Activated naive CD4-positive, alpha-beta T cell (primary cell): ENCODE measurements at places on chromosomes 7 and 10.

- no peak for DNase-seq
These were observed 127.5 kb downstream of the ABCA13 start for GRCh38 chr7:48298779-48299178.

- DNase-seq: no peak
These were observed 135.9 kb downstream of the PARD3 start for GRCh38 chr10:34679177-34679576.

GRCh38 chr10:93505075-93505474 is 8.7 kb downstream of the CEP55 start:
- DNase-seq: no peak

DNA sequence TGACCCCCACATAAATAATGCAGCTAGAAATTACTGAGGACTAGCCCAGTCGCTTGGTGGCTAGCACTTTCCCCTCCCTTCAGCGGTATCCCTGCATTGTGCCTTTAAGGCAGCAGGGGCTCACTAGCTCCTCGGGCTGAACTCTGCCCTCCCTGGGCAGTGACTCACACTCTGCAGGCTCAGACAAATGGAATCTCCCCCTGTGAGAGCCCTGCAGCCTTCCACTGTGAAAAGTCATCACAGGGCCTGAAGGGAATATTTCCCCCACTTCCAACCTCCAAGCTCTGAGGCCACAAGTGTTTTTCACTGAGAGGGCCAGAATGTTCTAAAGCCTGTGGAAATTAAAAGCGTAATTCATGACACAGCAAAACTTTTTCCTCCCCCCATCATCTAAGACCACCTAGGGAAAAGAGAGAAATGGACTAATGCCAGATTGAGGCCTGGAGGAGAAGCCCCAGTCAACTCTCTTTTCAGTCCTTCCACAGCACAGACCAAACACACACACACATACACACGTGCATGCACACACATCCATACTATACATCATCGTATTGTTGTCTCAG is 93.6 kb upstream of the COL1A2 start:
- DNase-seq: no peak

DNA sequence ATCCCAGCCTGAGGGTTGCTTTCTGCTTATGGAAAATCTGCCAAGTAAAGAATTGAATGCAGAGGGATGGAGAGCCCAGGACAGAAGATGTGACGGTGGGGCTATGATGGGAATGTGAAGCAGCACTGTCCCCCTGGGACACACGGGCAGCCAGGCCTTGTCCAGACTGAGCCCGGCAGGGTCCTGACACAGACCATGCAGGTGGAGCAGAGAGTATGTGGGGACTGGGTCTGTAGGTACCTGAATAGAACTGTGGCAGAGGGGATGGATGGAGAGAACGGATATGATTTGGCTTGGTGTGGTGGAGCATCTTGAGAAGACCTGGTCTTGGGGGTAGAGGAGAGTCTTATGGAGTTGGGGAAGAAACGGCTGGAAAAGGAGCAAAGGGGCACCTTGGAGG is 732 bp upstream of the LRRC18 start:
- no peak for DNase-seq

GRCh38 chr7:12595148-12595547 is 24.6 kb downstream of the SCIN start:
- no peak for DNase-seq

DNA sequence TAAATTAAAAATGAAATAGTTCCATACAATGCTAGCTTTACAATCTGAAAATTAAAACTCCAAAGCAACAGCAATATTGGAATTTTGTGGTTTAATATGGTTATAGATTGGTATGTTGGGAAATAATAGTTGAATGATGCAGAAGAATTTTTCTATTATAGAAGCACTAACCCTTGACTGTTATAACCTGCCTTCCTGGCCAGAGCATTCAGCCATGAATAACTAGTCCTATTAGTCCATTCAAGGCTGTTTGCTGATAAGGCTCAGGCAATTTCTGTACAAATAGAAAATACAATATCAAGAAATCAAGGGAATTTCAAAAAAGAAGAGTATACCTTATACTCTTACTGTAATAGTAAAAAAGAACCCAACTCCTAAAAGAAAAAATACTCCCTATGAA is 101.6 kb upstream of the SP4 start:
- no peak for DNase-seq

GRCh38 chr10:782751-783648 is 93.5 kb upstream of the DIP2C start:
- no peak for DNase-seq

GRCh38 chr10:29408847-29409240 is 120.0 kb downstream of the LYZL1 start:
- no peak for DNase-seq

DNA sequence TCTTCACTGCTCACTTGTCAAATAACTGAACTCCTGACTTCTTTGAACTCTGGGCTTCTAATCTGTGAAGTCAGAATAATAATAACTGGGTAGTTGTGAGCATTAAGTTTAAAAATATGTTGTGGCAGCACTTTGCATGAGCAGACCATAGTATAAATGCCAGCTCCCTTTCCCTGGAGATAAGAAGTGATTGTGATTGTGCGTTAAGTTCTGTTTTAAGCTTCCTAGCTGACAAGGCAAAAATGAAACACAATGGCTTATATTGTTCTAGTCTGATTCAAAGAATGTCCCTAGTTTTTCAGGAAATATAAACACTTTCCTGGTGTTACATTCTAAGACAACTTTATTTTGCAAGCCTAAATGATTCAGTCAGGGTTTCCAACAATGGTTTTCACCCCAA is 61.8 kb downstream of the PTPRE start:
- no peak for DNase-seq

GRCh38 chr10:99233689-99234037 is 2.0 kb downstream of the HPSE2 start:
- DNase-seq: no peak

DNA sequence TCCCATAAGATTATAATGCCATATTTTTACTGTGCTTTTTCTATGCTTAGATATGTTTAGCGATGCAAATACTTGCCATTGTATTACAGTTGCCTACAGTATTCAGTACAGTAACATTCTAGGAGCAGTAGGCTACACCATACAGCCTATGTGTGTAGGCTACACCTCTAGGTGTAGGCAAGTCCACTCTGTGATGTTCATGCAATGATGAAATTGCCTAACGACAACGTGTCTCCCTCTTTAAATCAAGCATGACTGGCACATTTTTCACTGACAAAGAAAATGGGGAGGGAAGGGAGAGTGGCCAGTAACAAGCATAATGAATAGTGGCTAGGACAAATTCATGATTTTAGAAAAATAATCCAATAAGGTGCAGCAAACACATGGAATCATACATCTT is 1.7 kb downstream of the NCAPG2 start:
- no peak for DNase-seq

DNA sequence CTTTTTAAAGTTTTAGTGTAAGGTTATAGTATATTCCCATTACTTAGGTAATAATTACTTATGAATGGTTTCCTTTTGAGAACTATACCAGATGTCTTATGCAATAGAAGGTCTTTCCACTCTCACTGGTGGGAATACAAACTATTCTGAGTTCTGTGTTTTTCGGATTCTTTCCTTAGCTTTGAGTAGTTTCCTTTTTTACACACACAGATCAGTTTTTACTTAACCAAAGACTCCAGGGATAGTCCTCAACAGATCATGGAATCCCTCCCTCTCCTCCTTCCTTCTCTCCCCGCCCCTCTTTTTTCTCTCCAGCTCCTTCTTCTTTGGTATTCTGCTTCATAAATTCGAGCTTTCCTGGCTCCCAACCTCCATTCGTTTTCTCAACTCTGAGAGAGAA is 13.3 kb downstream of the COPG2 start:
- no peak for DNase-seq

- no peak for DNase-seq
These were observed 133.1 kb downstream of the CD36 start for GRCh38 chr7:80771523-80771922.

GRCh38 chr10:72802763-72803505 is 90.6 kb upstream of the OIT3 start:
- DNase-seq: no peak

- no peak for DNase-seq
These were observed 219.8 kb upstream of the SMIM30 start for GRCh38 chr7:113338071-113338696.

DNA sequence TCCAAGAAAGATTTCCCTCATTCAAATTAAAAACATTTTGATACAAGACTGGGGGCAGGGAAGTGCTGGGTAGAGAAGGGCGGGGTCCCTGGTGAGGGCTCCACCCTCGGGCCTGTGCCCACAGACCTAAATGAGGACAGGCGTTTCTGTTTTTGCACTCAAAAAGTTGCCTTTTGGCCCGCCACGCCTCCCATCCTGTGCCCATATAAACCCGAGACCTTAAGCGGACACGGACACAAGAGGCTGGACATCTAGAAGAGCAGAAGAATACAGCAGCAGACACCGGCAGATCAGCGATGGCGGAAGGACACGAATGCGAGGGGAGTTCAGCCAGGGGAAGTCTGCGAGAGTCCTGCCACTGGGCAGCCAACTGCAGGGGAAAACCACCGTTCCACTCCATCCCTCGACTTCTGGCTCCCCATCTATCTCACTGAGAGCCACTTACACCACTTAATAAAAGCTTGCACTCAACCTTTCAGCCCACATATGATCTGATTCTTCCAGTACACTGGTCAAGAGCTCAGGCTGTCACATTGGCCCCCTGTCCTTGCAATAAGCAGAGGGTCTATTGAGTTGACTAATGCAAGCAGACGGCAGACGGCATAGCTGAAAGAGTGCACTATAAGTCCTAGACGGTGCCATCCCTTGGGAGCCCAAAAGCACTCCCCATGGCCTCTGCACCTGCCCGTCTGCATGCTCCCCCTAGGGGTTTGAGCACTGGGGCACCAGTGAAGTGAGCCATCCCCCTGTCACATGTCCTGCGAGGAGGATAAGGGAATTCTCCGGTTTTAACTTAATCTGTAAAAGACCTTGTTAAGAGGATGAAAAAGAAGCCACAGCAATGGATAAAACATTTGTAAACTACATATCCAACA is 181.8 kb upstream of the PRSS1 start:
- DNase-seq: no peak

- no peak for DNase-seq
These were observed 25.1 kb downstream of the SNX8 start for GRCh38 chr7:2289111-2289586.

DNA sequence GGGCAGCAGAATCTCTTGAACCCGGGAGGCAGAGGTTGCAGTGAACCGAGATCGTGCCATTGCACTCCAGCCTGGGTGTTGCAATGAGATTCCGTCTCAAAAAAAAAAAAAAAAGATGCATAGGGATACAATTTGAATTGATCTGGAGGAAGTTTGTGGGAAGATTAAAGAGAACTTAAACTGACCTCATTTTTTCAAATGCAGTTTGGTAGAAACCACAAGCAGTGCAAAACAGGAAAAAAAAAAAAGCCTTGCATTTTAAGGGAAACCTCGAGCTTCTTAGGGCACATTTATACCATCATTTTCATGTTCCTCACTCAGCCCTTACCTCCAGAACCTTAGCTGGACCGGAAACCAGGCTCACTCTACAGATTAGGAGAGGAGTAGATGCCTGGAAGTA is 2.8 kb downstream of the KCTD7 start:
- no peak for DNase-seq

DNA sequence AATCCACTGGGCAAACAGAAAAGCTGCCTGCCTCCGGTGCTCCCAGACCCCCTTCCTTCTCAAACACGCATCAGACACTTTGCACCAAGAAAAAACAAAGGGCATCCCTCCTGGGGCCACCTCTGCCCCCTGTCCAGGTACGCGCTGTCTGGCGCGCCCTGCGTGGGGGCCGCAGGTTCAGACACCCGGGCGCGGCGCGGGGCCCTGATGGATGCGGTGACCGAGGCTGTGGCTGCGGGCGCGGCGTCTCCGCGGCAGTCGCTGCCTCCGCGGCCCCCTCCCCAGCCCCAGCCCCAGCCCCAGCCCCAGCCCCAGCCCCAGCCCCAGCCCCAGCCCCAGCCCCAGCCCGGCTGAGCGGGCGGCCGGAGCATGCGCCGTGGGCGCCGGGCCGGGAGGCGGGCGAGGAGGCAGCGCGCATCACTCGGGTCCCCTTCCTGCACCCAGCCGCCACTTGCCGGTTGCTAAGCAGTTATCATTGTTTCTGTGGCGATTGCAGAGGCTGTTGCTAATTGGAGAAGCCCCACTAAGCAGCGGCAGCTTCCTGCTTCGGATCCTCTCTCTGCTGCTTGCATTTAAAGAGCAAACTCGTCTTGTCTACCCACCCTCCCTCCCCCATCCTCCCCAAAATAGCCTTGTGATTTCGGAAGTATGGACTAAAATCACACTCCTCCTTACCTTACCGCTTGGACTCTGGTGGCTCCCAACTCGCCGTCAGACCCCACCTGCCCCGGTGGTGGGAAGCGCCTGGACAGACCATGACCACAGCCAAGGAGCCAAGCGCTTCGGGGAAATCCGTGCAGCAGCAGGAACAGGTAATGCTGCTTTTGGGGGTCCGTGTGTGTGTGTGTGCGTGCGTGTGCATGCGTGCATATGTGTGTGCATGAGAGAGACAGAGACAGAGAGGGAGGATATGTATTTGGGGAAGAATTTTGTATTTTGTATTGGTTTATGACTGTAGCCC is 252.8 kb downstream of the DPP6 start:
- DNase-seq: no peak

DNA sequence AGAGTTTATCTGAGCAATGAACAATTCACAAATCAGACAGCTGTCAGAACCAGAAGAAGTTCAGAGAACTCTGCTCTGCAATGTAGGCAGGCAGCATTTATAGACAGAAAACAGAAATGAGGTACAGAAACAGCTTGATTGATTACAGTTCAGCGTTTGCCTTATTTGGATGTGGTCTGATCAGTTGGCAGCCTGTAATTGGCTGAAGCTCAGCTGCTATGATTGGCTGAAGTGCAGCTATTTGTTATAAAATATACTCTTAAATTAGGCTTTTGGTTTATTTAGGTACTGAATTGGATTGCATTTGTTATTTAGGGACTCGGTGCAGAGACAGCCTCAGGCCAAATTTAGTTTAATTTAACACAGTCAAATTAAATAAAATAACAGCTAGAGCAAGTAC is 85.8 kb upstream of the JAZF1 start:
- no peak for DNase-seq

- DNase-seq: no peak
These were observed 28.9 kb upstream of the NPY start for GRCh38 chr7:24255139-24255538.

GRCh38 chr10:29315814-29316213 is 26.9 kb downstream of the LYZL1 start:
- no peak for DNase-seq

GRCh38 chr7:128407751-128408708 is 1.8 kb downstream of the IMPDH1 start:
- DNase-seq: no peak

DNA sequence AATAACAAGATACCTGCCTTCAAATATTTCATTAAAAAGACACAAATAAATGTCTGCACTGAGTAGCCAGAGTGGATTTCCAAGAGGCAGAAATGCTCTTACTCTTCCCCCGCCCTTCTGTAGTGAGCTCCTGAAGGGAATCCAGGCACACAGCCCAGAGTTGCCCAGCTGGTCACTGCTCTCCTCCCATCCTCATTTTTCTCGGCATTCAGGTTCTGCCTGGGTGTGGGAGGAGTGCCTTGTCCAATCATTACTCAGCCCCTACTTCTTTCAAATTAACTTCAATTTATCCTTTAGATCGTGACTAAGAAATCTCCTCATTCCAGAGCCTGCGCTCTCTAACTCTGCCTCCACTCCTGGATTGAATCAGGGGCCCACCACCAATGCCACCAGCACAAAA is 12.2 kb downstream of the CCDC6 start:
- no peak for DNase-seq

- no peak for DNase-seq
These were observed 104.2 kb upstream of the EEPD1 start for GRCh38 chr7:36048902-36049240.

GRCh38 chr7:135538376-135538775 is 19.3 kb upstream of the NUP205 start:
- no peak for DNase-seq
